ENCODE measurements at places on chromosomes 11 and 22.

- DNase-seq, result no peak
Measured at GRCh38 chr11:18618342-18619025, 15.7 kb downstream of the SPTY2D1 start.

DNA sequence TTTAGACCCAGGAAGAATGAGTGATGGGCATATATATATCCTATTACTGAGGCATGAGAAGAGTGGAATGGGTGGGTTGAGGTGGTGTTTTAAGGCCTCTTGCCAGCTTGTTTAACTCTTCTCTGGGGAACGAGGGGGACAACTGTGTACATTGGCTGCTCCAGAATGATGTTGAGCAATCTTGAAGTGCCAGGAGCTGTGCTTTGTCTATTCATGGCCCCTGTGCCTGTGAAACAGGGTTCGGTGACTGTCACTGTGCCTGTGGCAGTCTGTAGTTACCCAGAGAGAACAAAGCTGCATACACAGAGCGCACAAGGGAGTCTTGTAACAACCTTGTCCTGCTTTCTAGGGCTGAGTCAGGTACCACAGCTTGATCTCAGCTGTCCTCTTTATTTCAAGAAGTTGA is 11.7 kb downstream of the LIMK2 start:
- no peak for DNase-seq

DNA sequence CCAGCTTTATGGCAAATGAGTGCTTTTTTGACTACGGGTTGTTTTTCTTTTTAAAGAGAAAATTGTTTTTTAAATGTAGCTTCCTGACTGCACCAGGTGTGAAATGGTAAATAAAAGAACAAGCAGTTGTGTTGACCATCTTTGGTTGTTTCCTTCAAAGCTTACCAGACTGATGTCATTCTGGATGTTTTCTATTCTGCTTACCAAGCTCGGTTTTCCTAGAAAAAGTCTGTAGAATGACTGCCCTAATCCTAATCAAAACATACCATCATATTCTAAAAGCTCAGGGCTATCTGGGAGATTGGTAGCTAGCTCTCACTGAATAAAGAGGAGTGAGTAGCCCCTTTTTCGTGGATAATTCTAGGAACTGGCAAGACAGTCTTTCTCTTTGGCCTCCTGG is 77.7 kb downstream of the GAB2 start:
- no peak for DNase-seq

DNA sequence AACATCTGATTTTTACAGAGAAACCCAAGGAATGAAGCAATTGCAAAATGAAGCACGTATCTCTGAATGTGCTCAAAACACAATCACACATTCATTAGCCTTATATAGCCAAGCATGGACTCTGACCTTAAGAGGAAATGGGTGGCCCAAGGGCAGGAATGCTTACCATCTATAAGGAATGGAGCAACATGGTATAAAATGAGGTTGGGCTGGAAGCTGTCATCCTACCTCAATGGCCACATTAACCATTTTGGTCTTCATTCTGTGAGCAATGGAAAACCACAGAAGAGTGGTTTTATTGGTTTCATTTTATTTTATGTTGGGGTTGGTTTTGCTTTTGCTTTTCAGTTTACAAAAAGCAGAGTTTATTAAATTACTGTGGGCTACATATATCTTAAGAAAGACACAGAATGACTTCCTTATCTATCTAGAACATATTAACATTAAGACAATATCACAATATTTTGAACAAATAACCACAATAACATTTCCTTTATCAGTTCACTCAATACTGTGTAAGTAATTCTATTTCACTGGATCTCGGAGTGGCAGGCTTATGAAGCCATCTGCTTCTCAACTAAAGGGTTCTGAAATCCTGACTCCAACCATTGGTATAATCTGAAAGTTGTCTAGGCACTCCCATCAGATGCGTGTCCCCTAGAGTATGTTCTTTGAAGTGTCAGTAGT is 10.8 kb upstream of the MS4A13 start:
- peak; percentile 36 for DNase-seq

DNA sequence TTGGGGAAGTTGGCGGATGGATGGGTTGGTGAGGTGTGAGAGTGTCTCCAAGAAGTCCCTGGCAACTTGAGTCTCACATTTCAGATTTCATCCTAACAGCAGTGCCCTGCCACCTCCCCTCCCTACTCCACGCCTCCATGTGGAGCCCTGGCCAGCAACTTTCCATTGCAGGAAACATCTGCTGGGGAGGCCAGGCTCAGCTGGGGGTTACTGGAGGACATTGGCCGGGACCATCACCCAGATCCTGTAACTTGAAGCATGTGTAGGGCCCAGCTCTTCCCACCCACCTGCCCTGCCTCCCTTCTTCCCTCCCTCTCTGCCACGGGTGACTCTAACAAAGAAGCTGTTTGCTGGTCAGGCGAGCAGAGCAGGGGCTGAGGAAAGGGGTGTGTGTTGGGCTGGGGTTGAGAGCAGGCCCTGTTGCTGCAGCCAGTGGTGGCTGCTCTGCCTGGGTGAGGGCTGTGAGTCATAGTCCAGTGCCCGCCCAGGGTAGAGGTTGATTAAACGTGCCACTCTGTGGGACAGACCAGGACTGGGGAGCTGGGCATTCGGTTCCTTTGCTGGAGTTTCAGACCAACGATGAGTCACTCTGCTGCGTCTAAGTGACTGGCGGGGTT is 64.0 kb downstream of the SCN3B start:
- no peak for DNase-seq

GRCh38 chr11:1330473-1330872 is 21.0 kb upstream of the TOLLIP start:
- no peak for DNase-seq

DNA sequence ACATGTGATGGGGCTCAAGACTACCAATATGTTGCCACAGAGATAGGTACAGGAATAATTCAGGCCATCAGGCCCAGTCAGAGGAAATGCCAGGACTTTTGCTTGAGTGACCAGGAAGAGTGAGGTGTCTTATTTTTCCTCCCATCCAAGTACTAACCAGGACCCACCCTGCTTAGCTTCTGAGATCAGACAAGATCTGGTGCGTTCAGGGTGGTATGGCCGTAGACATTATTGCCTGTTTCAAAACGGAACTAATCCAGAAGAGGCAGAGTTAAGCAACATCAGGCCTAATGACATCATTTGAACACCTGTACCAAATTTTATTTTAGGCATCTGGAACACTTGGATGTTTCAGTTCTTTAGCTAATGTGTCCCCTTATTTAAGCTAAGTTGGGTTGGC is 205.5 kb upstream of the POU2AF2 start:
- DNase-seq, result no peak

- DNase-seq, result no peak
Measured at GRCh38 chr11:26782220-26782965, 60.5 kb upstream of the SLC5A12 start.

DNA sequence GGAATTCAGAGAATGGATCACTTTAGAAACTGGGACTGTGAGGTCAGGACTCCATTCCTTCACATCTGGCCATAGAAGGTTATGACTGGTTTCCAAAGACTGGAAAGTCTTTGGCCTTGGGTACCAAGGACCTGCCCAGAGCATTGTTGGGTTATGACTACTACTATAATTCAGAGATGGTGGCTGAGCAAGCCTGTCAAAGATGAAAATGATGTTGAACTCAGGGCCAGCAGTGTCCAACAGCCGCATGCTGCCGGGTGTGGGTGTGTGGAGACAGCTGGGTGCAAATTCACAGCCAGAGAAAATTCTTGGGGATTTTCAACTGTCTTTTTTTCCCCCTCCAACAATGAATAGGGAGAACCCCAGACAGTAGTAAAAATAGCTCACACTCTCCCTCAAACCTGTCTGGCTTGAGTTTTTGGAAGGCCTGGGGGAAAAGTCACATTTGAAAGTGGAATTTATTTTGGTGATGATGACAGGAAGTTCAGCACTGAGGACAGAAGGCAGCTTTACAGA is 166.8 kb upstream of the NCAM1 start:
- DNase-seq, result no peak

- no peak for DNase-seq
Measured at GRCh38 chr11:27381238-27381666, 18.2 kb upstream of the CCDC34 start.

DNA sequence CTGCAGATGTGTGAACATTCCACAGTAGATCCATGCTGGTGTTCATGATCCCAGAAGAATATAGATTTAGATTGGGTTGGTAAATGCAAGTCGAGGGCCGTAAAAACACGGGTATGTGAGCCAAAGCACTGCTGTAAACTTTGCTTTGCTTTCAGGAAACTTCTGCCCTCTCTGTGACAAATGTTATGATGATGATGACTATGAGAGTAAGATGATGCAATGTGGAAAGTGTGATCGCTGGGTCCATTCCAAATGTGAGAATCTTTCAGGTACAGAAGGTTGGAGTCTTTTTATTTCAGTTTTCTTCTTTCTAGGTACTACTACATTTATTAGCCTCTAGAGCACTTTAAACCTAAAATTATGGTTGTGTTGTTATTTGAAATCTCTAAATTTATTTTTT is 36.2 kb upstream of the TTC36 start:
- DNase-seq, result no peak

- DNase-seq, result no peak
Measured at GRCh38 chr22:50313021-50313420, 5.6 kb upstream of the PLXNB2 start.

DNA sequence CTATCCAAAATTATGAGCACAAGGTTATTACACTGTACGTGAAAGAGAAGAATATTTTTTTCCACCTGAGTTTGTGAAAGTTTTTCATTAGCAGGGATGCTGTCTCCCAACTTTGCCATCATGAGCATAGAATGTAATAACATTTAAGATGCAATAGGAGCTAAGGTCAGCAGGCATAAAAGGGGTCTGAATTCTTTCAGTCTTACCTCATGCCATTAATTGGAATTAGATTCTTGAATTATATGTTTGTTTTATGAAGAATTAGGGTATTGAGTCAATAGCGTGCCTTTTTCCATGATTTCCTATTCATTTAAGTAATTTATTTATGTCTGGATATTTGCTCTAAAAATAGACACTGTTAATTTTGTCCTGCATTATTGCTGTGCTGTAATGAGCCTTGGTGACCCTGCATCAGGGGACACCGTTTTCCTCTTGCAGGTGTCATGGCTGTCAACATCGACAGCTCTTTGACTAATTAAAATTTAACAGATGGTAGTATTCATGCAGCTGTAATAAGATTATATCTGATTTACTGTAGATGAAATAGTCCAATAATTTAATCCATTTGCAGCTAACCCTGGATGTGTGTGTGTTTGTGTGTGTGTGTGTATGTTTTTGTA is 637.5 kb downstream of the NELL1 start:
- no peak for DNase-seq

- no peak for DNase-seq
Measured at GRCh38 chr22:45455212-45455611, 41.7 kb downstream of the RIBC2 start.

- no peak for DNase-seq
Measured at GRCh38 chr11:135074397-135074998, 662.5 kb upstream of the B3GAT1 start.

- DNase-seq, result peak; percentile 69
Measured at GRCh38 chr11:45146072-45147016, at the start of gene PRDM11. Gene PRDM11 (plus strand): TSS chr11:45146639. CDS start chr11:45181767, 35,128 bp downstream.

DNA sequence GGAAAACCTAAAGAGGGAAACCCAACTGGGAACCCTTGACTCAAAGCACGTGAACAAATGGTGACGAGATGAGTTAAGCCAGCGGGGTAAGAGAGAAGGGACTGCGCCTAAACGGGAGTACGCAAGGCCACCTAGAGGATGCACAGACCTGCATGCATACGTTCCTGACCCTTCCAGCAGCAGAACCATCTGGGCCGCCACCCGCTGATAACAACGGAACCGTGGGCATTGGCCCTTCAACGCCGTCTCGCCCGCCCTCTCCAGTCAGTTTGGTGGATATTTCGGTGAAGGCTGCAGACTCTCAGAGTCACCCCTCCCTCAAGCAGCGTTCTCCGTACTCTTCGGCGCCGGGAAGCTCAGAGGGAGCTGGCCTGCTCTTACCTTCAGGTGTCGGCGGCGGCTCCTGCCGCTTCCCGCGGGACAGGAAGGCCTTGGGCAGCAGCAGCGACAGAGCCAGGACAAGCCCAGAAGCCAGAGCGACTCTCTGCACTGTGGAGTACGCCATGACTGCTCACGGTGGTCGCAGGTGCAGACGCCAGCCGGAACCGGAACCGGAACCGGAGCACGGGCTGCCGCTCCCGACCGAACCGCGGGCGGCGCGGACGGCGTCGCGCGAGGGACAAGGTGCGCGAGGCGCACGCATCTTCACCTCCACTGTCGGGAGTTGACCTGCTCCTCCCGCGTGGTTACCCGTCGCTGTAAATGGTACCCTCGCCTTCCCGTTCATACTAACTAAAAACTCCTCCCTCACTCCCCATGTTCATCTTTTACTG is at the start of gene RIC3:
Gene RIC3, minus strand, starts transcription at position 541 of the 773 bp plus-strand sequence. Its CDS starts 36 bp downstream, at position 505.
- peak; percentile 63 for DNase-seq

DNA sequence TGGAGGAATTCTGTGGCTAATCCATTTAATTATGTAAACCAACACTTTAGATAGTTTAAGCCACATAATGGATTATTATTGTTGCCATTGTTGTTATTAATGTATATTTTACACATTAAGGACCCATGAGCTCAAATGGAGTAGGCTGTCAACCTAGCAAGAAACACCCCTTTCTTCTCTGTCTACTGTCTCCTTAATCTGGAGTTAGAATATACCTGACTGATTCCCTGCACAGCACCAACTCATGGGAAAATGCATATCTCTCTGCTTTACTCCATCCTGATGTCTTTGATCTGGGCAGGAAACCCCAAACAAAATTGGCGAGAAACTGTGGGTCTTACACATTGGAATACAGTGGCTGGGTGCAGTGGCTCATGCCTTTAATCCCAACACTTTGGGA is 24.0 kb upstream of the ME3 start:
- DNase-seq, result no peak

DNA sequence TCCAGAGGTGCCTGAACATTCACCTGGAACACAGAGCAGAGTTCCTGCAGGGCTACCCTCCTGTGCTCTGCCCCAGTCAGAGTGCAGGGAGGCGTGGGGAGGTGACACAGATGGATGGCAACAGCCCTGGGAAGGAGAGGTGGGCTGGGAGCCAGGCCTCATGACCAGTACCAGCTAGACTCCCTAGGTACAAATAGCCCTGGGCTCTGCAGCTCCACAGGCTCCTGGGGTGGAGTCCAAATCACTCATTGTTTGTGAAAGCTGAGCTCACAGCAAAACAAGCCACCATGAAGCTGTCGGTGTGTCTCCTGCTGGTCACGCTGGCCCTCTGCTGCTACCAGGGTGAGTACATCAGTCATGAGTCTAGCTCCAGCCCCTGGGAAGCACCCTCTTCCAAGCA is at the start of gene SCGB1D2:
Gene SCGB1D2, plus strand, starts transcription at position 219 of the 400 bp plus-strand sequence. Its CDS starts 69 bp downstream, at position 288.
- DNase-seq, result no peak

DNA sequence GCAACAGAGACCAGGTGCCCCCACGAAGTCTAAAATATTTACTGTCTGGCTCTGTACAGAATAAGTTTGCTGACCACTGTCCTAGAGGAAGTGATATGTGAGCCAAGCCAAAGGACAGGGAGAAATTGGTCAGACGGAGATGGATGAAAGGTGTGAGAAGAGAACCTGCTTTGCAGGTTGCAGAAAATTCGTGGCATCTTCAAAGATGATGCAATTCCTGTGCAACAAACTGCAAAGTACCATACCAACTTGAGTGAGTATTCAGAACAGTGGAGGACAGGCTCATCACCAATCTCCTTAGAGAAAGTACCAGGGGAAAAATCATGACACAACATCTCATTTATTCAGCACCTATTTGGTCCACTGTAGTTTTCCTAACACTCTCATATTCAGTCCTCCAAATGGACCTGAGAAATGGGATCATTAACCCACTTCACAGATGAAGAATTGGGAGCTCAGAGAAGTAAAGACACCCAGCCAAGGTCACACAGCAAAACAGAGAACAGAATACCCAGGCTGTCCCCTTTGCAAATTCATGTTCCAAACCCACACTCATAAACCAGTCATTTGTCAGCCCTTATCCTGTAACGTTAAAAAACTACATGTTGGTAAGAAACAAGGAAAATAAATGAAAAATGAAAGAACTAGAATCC is 536.8 kb downstream of the MIAT start:
- no peak for DNase-seq

Data from GM12865 (cell line).